ENCODE measurements at places on chromosomes 12 and 14. TPM values are rescaled to one million over a fixed set of nuclear protein-coding genes. Genes with fewer than 3 reads are reported as not detected.

DNA sequence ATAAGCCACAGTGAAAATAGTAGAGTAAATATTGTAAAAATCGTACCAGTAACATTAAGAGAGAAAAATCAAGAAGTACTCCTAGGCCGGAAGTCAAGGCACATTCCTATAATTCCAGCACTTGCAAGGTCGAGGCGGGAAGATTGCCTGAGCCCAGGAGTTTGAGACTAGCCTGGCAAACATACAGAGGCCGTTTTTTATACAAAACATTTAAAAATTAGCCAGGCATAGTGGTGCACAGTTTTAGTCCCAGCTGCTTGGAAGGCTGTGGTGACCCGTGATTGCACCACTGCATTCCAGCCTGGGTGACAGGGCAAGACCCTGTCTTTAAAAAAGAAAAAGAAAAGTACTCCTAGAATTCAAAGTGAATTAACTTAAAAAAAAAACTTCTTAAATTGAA, 341.8 kb downstream of the C12orf50 start:
- DNase-seq, result no peak

OR4K2 gene
- not detected for polyA plus RNA-seq

- DNase-seq, result peak; percentile 45
Measured at GRCh38 chr14:69772082-69773017, 5.4 kb downstream of the SRSF5 start.

- no peak for DNase-seq
Measured at GRCh38 chr12:48985901-48986300, 7.8 kb downstream of the WNT1 start.

DNA sequence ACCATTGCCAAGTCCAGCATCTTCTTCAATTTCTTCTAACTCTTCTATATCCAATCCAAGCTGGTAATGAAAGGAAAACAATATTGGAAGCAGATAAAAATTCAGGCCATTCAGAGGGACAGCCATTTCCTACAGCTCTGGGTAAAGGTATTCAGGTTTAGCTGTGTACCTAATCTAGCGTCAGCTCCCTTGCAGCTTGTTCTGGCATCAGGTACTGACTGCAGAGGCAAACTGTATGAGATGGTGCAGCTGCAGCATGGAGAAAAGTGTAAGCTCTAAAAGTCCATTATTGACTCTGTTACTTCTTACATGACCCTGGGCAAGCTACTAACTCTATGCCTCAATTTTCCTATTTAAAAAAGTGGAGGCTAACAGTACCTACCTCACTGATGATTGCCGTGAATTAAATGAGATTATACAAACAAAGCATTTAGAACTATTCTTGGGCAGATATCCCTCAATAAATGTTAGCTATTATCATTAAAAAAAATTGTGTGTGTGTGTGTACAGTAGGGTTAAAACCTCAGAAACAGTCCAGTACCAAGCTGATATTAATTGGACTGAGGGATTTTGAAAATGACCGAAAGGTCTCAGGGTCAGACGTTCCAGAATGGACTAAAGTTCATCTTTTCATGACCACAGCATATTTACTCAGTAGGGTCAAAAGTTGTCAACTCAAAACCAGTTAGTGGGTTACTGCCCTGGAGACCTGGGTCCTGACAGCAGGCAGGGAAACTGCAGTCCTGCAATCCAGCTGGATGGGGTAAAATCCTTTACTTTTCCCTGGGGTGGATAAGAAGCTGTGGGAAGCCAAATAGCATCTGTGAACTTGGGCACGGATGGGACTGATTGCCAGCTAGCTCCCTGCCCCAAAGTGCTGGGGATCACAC, 8.9 kb downstream of the PYGL start:
- peak; percentile 88 for DNase-seq

GRCh38 chr14:90175631-90176030, 80.7 kb upstream of the PSMC1 start:
- no peak for DNase-seq

GIT2 gene
- 19.8 TPM for polyA plus RNA-seq

DNA sequence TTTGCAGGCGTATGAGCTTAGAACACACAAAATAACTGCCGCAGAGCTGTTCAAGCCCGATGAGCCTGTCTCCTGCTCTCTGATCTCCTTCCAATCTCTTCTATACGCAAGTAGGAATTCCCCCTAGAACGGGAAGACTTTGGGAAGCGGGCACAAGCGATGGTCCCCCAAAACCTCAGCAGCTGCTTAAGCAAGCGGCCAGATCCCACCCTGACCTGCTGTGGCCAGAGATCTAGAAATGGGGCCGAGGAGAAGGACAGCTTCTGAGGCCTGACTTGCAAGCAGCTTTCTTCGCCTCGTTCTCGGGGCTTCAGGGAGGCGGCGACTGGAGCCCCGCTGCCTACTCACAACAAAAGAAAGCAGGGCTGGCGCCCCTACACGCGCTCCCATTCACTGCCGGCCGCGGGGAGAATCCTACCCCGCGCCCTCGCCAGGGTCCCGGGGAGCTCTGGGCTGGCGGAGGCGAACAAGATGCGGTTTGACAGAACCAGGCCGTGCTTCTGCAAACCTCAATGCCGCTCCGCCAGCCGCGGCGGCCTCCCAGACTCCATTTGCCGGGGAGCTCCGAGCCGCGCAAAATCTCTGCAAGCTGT, 922 bp downstream of the TBX5 start:
- no peak for DNase-seq

DNA sequence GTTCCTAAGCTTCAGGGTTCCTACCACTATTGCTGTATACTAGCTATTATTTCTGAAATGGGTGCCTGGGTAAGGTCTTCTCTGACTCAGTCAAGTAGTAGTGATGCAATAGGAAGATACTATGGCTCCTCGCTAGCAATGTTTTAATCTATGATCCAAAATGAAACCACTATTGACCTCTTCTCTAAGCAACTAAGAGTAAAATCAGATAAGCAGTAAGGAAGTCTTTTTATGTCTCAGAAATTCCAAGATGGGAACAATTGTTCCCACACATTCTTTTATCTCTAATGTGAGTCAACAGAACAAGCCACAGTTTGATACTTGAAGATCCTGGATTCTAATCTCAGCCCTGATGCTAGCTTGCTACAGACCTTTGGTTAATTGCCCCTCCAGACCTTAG, 45.1 kb downstream of the AREL1 start:
- no peak for DNase-seq

MANSC1 gene
- 1.9 TPM for polyA plus RNA-seq

LMNTD1 gene
- not detected for polyA plus RNA-seq

DNA sequence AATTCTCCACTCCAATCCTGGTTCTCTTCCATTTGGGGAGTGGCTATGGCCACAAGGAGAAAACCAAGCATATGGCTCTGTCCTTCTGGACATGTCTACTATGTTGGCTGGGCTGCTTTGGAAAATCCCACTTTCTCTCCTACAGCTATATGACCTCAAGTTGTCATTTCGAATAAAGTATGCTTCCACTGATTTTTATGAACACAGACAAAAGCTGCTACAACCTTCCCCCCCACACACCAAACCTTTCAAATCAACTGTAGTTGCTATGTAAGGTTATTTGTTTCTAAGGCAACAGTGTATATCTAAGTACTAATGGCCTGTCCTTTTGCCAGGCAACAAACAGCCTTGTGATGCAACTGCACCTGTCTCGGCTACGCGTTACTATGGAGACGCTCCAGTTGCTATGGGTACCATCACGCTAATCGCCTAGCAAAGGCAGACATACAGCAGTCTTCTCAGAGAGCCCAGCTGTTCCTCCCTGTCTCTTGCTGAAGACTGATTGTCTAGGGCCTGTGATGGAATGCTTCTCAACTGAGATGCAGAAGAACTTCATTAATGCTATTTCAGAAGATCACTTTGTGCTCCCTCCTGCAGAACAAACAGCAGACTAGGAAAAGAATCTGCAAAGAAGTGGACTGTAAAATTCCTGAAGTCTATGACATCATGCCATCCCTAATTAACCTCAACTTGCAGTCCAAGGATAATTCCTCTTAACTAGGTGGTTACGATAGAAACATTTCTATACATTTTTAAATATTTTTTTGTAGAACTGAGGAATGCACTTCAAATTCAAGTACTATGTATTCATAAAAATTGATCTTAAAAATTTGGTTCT, 67.6 kb downstream of the FOXN3 start:
- no peak for DNase-seq

- DNase-seq, result no peak
Measured at GRCh38 chr14:80792771-80793170, 148.8 kb downstream of the CEP128 start.

GPX2 gene
- 417 TPM for polyA plus RNA-seq

GRCh38 chr14:69880044-69880487, 850 bp downstream of the SMOC1 start:
- peak; percentile 46 for DNase-seq

ZC2HC1C gene
- polyA plus RNA-seq, result 3.5 TPM

- no peak for DNase-seq
Measured at GRCh38 chr12:39287817-39288216, 155.1 kb downstream of the KIF21A start.

DNA sequence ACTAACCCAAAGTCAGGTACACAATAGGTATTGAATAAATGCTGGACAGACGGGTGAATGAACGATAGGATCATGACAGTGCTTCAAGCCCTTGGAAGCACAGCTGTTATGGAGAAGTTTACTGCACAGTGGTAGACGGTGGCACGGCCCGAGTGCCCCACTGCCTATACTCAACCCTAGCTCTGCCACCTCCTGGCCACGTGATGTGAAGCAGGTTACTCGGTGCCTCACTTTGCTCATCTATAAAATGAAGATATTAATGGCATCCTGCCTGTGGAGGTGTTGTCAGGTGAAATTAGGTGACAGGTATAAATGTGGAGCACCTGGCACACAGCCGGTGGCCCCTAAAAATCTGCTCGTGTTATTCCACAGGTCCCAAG, 5.8 kb downstream of the ASB2 start:
- DNase-seq, result peak; percentile 52

- DNase-seq, result peak; percentile 22
Measured at GRCh38 chr12:71662849-71663560, 643 bp downstream of the ZFC3H1 start.

SINHCAF gene
- 36.8 TPM for polyA plus RNA-seq

GRCh38 chr12:88141774-88142609, at the start of the genes CEP290 and TMTC3:
Gene CEP290 (minus strand): TSS chr12:88142088. CDS start chr12:88141307, 781 bp downstream.
Gene TMTC3 (plus strand): TSS chr12:88142307. CDS start chr12:88148316, 6,009 bp downstream.
- peak; percentile 99 for DNase-seq

GRCh38 chr12:52395761-52396434, 10.2 kb downstream of the KRT82 start:
- DNase-seq, result peak; percentile 33

DNA sequence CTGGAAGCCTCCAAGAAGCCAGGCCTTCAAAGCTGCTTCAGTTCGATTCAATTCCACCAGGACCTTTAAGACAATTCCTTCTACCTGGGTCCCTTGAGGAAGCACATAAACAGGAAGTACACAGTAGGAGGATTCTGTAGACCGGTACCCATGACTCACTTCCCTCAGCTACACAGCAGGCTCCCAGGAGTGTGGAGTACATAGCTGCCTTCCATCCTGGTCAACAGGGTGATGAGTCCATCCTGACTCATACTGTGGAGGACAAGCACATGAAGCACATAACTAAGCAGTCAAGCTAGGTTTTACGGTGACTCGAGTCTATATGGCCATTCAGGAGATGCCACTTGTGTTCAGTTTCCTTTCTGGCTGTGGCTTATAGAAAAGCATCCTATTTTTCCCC, 197.6 kb upstream of the RBM19 start:
- peak; percentile 38 for DNase-seq

- peak; percentile 85 for DNase-seq
Measured at GRCh38 chr14:61438860-61439765, 117.7 kb downstream of the PRKCH start.

- DNase-seq, result peak; percentile 69
Measured at GRCh38 chr14:35122696-35123387, 490 bp downstream of the PRORP start.

RNU4-1 gene
- polyA plus RNA-seq, result not detected

SOAT2 gene
- polyA plus RNA-seq, result 131 TPM

GRCh38 chr14:23366426-23366921, 1.5 kb upstream of the EFS start:
- DNase-seq, result no peak

DNA sequence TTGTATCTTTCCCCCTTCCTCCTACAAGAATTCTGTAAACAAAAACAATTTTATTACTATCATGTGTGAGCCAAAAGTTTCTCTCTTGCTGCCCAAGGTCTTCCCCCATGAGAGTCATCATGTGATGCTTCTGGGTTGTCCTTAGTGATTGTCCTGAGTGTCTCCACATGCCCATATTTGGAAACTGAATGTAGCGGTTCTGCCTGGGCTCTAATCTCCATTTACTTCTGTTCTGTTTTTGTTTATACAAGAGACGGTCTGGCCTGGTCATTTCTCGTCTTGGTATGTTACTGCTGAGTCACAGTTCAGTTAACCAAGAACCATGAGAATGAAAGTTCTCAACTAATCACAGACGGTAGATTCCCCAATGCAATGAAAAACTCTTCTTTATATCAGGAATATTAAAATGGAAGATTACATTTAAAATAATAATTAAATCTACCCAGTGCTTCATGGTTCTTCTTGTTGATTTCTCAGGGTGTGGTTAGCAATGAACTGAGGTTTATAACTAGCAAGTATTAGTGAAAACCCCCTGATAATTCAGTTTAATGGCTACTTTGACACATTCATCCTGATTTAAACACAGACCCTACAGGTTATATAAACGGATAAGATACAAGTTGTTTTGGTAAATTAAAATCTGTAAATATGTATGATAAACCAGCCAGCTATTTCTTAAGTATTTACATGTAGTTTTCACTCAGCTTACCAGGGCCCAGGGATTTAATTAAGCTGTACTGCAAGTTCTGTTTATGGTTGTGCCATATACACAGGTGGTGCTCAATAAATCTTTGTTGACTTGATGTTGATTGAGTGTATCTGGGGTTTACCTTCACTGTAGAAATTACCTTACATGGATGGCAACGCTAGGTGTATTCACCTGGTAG, 81.1 kb downstream of the PELI2 start:
- no peak for DNase-seq

DNA sequence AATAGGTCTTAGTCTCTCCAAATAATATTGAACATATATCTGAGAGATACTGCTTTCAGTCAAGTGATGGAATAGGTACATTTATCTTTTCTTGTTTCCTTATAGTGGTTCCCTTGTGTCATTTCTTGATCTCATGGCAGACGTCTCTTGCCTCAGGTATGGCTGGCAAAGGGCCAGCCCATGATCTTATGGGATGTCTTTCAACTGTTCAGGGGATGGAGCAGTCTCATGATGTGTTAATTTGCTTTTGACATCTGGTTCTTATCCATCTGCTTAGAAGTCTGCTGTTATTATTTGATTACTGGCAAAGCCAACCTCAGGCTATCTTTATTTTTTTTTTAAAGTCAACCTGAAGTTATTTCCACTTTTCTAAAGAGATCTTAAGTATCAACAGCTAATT, 262.9 kb downstream of the TMEM117 start:
- DNase-seq, result no peak

DNA sequence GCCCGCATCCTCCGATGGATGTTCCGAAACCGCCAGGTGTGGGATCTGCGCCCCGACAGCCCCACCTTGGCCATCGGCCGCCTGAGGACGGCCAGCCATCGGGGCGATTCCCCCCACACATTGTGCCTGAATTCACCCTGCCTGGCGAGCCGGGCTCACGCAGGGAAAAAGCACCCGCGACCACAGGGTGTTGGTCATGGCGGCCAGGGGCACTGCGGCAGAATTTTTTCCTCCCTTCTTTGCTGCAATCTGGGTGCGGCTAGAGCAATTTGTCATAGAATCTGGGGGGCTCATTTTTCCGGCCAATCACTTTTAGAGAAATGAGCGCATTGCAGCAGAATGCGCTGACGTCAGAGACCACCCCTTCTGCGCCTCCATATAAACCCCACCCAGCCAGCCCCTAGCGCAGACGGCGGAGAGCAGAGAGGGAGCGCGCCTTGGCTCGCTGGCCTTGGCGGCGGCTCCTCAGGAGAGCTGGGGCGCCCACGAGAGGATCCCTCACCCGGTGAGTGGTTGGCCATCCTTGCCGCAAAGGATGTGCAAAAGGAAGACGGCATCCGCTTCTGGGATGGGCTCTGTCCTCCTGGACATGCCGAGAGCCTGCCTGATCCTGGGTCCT, at the start of gene MEG3:
MEG3 (plus strand) TSS at position 406 of the 619 bp plus-strand sequence.
- DNase-seq, result no peak

C12orf50 gene
- polyA plus RNA-seq, result not detected

A2M gene
- polyA plus RNA-seq, result 8,760 TPM
